M059J (cell line): ENCODE measurements at places on chromosomes 12 and 14. TPM values are rescaled to one million over a fixed set of nuclear protein-coding genes. Genes with fewer than 3 reads are reported as not detected.

DNA sequence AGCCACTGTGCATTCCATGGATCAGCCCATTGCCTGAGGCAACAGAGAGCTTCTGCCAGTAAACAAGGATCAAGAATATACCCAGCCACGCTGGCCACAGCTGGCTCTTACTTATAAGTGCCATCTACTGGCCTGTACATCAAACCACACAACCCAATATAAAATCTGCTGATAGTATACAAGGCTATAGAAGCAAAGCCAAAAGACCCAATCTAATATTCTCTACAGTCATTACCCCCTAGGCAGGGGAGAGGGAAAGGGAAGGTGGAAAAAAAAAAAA lies 4.4 kb upstream of the FAM186B start:
- DNase-seq, result peak; percentile 43

DNA sequence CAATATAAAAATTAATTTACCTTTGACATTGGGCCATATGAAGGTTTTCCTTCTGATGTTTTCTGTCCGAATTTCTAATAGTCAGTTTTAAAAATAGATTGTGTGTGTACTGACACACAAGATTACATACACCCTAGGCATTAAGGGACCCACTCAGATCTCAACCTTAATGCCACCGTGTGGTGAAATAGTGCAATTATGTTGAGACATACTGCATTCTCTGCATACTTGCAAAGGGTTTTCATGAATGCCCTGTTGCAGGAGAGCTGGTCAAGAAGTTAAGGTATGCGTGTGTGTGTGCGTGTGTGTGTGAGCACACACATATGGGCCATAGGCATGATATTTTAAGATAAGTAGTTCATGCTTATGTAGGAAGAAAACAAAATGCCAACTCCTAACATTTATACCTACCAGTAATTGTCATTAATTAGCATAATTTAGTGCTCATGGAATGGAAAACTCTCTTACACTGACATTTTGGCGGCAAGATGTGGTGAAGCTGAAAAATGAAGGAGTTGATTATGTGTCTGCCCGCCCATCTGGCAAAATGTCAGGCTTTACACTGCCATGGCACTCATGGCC lies 58.8 kb downstream of the PIK3C2G start:
- DNase-seq, result peak; percentile 71

- DNase-seq, result no peak
These were observed 182.1 kb downstream of the CAPZA3 start for GRCh38 chr12:18919871-18920511.

GRCh38 chr12:98437806-98438595 lies 77.4 kb upstream of the TMPO start:
- no peak for DNase-seq

- DNase-seq, result no peak
These were observed 40.4 kb upstream of the SYCP3 start for GRCh38 chr12:101779626-101780025.

RNASE7 gene
- total RNA-seq, result not detected in 2 replicates

SVOP gene
- total RNA-seq, result not detected in 2 replicates

GRCh38 chr12:42673535-42673934 lies 84.0 kb upstream of the PRICKLE1 start:
- DNase-seq, result no peak

DNA sequence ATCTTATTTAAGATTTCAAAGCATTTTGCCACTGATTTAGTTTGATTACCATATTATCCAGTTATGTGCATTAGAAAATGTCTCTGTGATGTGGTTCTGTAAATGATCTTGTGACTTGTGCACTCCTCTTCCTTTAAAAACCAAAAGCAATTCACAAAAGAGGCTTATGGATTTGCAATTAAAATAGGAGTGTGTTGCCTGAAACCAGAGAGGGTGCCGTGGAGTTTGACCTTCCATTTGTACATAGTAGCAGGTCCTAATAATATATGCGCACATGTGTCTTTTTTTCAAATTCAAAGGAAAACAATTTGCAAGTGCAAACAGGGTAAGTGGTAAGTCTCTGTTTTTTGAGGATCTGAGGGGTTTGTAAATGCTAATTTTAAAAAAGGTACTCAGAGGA lies 470.9 kb downstream of the VRK1 start:
- DNase-seq, result no peak

RPL10L gene
- not detected in 2 replicates for total RNA-seq

- DNase-seq, result peak; percentile 38
These were observed 107.0 kb downstream of the HELB start for GRCh38 chr12:66409195-66409871.

TAS2R31 gene
- total RNA-seq, result 0.12 and 0.27 TPM in 2 replicates

DNA sequence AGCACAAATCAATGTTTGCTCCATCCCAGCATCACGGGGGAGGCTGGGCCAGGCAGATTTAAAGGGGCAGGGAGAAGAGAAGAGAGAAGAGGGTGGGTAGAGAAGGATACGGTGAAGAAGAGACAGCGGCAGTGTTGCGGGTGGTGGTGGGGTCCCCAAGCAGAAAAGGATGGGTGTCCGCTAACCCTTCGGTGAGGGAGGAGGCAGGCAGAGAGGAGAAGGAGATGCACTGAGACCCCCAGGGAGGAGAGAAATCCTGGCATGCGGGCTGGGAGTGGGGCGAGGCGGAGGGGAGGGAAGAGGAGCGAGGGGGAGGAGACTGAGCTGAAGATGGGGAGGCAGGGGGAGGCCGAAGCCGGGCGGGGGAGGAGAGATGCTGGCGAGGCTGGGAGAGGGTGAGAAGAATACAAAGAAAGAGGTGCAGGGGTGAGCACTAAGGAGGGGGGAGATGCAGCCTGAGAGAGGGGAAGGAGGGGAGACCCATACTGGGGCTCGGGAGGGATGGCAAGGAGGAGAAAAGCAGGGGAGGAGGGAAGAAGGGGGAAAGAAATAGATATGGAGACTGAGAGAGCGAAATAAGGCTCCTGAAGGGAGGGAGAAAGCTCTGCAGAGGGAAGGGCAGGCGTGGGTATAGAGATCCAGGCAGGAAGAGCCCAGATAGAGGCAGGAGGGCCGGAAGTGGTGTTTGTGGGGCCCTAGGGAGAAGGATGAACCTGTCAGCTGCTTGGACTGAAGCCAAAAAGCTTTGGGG lies at the start of gene JPH4:
TSS of gene JPH4 (minus strand) at position 231 of the 751 bp plus-strand sequence. CDS start 1,337 bp downstream, outside the sequence.
- peak; percentile 38 for DNase-seq

- no peak for DNase-seq
These were observed 76.4 kb upstream of the MBIP start for GRCh38 chr14:36396798-36397197.

DNA sequence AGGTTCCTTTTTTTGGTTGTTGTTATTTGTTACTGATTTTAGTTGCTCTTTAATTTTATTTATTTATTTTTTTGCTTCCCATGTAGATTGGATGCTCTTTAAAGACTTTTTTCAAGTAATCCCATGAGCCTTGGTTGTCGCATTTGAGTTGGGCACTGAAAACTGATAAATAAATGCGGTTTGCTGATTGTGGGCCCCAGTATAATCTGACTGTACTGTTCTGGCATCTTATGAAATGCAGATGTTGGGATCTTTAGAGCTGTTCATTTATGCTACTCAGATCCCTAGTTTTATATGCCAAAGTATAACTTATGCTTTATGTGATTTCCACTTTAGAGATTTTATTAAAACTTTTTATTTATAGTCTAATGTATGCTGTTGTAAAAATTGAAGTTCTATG lies 33.3 kb downstream of the WNK1 start:
- DNase-seq, result no peak

NRXN3 gene
- total RNA-seq, result 0.52 and 1.1 TPM in 2 replicates

- DNase-seq, result no peak
These were observed 940.2 kb downstream of the GALC start for GRCh38 chr14:87052646-87053225.

DNA sequence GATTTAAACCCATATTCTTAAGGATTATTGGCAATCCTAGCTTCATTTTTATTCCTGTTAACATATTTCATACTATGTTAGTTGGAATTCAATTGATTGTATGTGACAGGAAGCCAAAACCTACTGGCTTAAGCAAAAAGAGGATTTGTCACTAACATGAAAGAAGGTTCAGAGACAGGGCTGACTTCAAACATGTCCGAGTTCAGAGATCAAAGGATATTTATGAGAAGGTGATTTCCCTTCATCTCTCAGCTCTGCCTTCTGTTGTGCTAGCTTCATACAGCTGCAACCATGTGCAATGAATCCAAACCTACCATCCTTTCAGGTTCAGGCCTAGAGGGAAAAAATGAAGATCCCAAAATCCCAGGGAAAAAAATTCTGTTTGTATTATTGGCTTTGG lies 349.7 kb downstream of the ATP23 start:
- DNase-seq, result no peak

- DNase-seq, result no peak
These were observed 81.2 kb downstream of the ANO4 start for GRCh38 chr12:100875771-100876170.

- no peak for DNase-seq
These were observed 115.9 kb downstream of the NAV3 start for GRCh38 chr12:77946541-77947061.

DNA sequence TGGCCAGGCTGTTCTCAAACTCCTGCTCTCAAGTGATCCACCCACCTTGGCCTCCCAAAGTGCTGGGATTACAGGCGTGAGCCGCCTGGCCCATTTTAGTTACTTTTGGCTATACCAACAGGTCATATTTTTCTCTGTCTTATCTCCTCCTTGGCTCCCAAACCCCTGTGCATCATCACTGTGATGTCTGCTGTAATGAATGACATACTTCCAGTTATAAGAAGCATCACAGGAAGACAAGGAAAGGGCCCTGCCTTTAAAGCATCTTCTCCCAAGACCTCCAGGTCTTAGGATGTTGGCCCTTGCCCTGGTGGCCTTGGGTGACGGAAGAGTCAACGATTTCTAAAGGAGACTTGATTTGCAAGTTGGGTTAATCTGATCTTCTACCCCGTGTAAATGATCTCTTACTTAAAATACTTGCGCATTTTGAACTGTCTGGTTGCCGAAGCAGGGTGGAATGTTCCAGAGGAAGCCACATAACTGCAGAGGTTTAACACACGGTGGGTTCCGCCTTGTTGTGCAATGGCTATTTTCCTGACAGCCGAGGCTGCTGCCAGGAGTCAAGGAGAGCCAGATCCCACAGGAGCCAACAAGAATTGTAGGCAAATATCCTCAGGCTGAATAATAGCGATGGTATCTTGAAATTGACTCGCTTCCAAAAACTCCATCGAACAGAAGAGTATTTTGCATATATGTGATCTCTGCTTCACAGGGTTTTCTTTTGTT lies 55.7 kb upstream of the PLXNC1 start:
- peak; percentile 92 for DNase-seq

DNA sequence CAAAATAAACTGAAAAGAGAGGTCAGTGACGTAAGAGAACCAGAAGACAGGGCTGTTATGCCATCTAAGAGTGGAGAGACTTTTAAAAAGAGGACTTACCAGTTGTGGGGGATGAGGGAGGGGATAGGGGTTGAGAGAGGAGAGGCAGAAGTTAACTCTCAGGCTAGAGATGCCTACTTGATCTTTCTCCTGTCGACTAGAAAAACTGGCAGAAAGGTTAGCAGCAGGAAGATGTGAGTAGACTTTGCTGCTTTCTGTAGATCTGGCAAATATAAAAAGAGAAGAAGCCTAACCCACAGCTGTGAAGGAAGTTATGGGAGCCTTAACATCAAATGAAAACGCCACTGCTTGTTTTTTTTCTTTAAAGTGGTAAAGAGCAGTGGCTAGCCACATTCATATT lies 10.7 kb downstream of the CREBL2 start:
- DNase-seq, result no peak

DNA sequence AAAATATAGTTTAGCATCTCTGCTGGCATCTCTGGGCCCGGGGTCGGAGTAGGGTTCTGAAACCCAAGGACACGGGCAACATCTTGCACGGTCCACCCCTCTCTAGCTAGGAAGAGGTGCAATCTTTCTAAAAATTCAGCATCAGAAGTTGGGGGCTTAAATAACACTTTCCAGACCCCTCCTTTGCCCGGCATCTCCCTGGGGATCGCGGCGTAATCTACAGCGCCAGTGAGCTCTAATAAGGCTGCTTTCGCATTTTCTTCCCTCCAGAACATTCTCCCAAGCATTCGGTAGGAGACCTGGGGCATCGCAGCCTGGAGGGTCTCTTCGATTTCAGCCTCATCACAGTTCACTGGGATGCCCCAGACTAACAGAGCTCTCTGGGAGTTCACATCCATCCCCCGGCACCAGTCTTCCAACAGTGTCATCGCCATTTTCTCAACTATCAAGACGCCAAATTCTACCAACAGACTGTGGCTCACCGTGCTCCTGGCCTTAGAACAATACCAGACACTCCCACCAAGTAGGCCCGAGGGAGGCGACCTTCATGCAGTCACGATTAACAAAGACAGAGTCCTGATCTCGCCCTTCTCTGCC lies 880 bp downstream of the PNMA1 start:
- DNase-seq, result peak; percentile 56

GRCh38 chr12:123772074-123772473 lies 10.0 kb downstream of the DNAH10 start:
- DNase-seq, result no peak

DNA sequence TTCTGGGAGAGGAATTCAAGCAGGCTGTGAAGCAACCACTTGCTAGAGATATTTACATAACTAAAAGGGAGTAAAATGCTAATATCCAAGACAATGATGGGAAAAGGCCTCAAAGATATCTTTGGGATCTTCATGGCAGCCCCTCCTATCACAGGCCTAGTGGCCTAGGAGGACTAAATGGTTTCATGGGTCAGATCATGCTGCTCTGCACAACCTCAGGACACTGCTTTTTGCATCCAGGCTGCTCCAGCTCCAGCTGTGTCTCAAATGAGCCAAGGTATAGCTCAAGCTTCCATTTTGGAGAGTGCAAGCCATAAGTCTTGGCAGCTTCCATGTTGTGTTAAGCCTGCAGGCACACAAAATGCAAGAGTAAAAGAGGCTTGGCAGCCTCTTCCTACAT lies 195.6 kb upstream of the SSTR1 start:
- DNase-seq, result no peak

SLC2A14 gene
- not detected in 2 replicates for total RNA-seq

MLF2 gene
- 274 and 278 TPM in 2 replicates for total RNA-seq
